Muscle of leg (tissue), 16 donors: ENCODE measurements at places on chromosomes 2 and 18. TPM values are rescaled to one million over a fixed set of nuclear protein-coding genes. Genes with fewer than 3 reads are reported as not detected.

The DUSP19 gene
- polyA plus RNA-seq: 2.2 TPM

The GBX2 gene
- not detected for polyA plus RNA-seq

The SERPINB5 gene
- 0.76 TPM for polyA plus RNA-seq

The RPS27A gene
- 2,296 TPM for polyA plus RNA-seq

The ALPP gene
- not detected for polyA plus RNA-seq

The REG3A gene
- polyA plus RNA-seq: not detected

The ZNF521 gene
- polyA plus RNA-seq: 29.6 TPM
